ENCODE measurements at places on chromosomes 1 and 21.

- no peak for DNase-seq
Observed at GRCh38 chr1:85214654-85215053, 13.8 kb upstream of the SYDE2 start.

DNA sequence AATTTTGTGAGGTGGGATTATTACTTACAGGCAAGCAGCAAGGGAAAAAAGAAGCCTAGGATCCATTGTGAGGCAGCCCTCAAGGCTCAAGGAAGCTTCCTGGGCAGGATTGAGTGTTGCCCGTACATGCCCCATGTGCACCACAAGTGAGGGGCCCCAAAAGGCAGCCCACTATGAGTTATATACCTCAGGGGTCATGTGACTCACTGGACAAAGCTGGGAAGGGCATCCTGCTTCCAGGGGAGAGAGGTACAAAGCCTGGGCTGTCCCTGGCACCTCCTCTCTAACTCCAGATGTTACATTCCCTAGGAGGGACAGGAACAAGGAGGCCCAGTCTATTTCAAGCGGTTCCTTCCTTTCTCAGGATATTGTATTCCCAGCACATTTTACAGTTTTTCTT, 34.0 kb upstream of the CD1D start:
- DNase-seq: no peak

DNA sequence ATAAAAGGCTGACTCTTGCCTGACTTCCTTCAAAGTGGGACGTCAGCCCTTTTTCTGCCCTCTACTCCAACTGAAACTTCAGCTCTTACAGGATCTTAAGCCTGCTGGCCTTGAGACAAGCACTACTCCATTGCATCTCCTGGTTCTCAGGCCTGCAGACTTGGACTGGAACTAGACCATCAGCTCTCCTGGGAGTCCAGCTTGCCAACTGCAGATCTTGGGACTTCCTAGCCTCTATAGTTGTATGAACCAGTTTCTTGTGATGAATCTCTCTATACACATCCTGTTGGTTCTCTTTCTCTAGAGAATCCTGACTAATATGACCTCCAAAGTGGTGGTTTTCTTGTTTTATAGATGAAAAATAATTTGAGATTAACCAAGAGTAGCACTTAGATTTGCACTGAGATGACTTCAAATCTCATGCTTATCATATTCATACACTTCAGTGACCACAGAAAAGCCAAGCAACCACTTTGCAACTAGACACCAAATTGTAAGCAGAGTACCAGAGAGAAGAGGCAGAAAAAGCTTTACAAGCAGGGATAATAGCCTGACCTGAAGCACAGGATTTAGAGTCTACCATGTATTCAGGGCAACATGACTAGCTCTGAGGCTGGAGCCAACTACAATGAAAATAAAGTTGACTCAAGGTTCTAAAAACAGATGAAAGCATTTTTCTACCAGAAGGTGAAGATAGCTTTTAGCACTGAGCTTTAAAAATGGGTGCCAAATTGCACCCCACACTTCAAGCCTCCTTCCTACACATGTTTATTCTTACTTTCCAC, 661.3 kb upstream of the USP24 start:
- DNase-seq: no peak

DNA sequence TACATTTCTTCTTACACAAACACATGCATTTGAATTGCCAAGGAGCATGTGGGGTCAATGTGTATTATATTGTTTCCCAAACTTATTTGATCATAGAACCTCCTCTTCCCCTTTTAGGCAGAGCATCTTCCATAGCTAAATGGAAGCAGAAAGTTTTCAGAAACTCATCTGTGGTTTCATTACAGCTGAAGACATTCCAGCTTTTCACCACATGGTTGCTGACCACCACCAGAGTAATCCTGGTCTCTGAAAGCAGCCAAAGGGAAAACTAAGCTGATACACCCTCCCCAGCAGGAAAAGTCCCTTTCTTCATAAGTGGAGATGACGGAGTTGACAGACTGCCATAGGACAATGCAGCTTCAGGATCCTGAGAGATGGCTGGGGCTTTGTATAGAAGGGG, 30.2 kb upstream of the OTUD3 start:
- no peak for DNase-seq

- no peak for DNase-seq
Observed at GRCh38 chr1:1312450-1313314, 4.3 kb downstream of the PUSL1 start.

DNA sequence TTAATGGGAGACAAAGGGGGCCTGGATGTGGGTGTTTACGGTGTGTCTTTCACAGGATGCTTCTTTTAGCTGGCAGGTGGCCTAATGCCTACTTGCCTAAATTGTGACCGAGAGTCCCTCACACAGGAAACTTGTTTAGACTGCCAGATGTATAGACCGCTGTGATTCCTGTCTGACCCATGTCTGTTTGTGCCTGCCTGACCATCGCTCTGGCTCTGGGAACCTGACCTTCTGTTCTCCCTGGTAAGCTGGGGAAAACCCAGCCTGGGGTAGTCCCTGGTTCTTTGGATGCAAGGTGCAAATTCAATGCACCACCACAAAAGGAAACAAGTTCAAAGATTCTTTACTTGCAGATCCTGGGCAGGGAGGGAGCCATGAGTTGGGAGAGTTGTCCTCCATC, 68.4 kb downstream of the DMRTA2 start:
- no peak for DNase-seq

GRCh38 chr1:30538993-30539867, 184.2 kb downstream of the MATN1 start:
- DNase-seq: no peak

GRCh38 chr1:39613250-39613649, 26.2 kb downstream of the HEYL start:
- DNase-seq: no peak

GRCh38 chr1:44723496-44724295, 7.3 kb downstream of the RNU5D-1 start:
- DNase-seq: no peak

DNA sequence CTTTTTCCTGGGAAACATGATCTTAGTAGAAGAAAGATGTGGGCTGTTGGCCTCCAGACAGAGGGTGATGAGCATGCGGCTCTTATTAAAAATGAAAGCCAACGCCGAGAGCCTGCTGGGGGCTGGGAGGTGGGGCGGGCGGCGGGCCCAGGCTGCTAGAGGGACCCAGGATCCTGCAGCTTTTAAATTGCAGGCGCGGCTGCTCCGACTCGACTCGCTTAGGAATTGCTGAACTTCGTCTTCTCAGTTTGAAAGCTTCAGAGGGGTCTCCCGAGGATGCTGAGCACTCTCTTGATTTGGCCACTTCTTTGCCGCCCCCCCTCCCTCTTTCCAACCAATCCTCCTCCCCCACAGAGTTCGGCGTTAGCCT, 1.2 kb downstream of the AGPAT3 start:
- no peak for DNase-seq

DNA sequence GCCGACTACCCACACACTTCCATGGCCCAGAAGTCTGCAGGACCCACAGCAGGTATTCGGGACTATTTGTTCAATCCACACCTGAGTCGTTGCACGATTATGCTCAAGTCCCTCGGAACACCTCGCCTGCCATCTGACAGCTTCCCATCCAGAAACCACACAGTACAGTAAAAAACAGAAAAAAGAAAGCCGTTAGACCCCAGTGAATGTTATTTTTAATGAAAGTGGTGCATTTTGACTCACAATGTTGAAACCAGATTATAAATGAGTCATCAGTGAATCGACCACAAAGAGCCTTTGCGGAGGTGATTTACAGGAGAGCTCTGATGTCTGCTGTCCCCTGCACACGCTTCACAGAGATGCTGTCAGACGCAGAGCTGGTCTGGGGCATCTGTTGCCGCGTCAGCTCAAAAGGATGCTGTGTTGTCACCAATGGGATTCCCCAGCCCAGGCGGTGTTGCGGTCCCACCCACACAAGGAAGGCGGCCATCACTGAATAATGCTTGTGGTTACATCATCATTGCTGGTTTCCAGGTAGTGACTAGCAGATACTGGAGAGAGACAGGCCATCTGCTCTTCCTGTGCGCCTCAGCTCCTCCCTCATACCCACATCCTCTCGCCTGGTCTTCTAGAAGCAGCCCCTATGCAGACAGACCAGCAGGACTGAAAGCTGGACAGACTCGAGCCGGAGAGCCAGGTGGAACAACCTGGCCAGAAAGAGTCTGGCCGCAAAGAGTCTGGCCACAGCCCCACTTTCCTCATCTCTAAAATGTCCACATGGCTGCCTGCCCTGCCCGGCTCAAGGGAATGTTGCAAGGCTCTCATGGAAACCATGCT, 116.8 kb downstream of the TOMM20 start:
- DNase-seq: no peak
